Fibroblast of skin of left quadriceps (primary cell): ENCODE measurements at places on chromosomes 16 and 17.

- DNase-seq = no peak
Observed at GRCh38 chr16:2829501-2830354, at the start of gene ZG16B. Gene ZG16B (plus strand): TSS chr16:2830303. CDS start chr16:2830442, 139 bp downstream.

GRCh38 chr17:49565948-49566491 is 9.7 kb upstream of the NXPH3 start:
- DNase-seq = no peak

- DNase-seq = no peak
Observed at GRCh38 chr17:42045719-42046118, 4.7 kb downstream of the C17orf113 start.

DNA sequence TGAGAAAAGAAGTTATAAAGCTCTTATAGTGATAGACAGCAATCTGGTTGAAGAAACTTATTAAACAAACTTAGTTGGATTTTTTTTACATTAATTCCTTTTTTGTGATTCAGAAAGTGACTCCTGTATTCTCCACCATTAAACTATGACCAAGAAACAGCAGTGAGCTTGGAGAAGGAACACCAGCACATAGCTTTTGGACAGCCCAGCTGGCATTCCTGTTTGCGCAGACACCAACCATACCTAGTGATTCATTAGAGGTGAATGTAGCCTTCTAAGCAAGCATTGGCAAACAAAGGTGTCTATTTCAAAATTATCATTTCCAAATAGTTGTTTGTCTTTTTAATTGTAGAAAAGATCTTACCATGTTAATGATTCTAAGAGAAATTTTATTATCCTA is 94.4 kb downstream of the STXBP4 start:
- DNase-seq = no peak

DNA sequence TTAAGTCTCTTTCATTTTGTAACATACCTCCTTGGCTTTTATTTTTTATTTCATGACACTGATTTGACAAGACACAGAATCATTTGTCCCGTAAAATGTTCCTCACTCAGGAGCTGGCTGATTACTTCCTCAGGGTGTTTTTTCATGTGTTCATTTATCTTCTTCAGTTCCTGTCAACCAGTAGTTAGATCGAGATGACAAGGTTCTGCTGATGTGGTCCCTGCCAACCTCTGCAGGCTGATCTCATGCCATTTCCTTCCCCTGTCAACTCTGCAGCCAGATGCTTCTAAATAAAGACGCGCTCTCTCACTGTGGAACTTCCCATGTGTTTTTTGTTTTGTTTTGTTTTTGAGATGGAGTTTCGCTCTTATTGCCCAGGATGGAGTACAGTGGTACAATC is 8.1 kb upstream of the CXCL16 start:
- no peak for DNase-seq

DNA sequence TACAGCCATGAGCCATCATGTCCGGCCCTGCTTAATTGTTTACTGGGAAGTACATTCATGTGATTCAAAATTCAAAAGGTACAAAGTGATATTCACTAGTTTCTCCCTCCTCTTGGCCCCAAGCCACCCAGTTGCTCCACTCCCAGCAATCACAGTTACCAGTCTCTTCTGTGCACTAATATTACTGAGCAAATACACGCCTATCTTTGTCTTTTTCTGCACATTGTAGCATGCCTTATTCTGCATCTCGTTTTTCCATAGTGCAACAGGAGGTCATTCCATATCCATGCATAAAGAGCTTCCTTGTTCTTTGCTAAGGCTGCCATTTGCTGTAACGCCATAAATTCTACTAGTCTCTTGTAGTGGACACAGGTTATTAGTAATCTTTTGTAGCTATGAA is 2.2 kb upstream of the ALOX15 start:
- DNase-seq = no peak

- DNase-seq = no peak
Observed at GRCh38 chr17:8822401-8823035, 23.4 kb upstream of the MFSD6L start.

- no peak for DNase-seq
Observed at GRCh38 chr17:45873728-45874127, 20.6 kb upstream of the MAPT start.

GRCh38 chr16:74092336-74092735 is 204.3 kb upstream of the PSMD7 start:
- DNase-seq = no peak

DNA sequence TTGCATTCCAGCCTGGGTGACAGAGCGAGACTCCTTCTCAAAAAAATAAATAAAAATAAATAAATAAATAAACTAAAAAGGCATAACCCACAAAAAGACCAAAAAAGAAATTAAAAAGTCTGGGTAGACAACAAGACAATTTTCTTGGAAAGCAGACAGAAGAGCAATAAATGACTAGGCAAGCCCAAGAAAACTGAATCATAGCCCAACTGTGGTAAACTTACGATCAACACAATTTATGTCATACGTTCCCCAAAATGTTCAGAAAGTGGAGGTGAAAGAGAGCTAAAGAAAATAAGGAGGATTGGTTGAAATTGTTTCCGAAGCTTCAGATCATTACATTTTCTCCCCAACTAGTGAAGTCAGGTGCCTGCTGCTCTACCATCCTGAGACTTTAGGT is 31.3 kb upstream of the C17orf78 start:
- DNase-seq = no peak

GRCh38 chr16:58212824-58213655 is 15.1 kb upstream of the CSNK2A2 start:
- no peak for DNase-seq

GRCh38 chr17:77420804-77421629 is 280.2 kb downstream of the SEC14L1 start:
- DNase-seq = peak; percentile 88

DNA sequence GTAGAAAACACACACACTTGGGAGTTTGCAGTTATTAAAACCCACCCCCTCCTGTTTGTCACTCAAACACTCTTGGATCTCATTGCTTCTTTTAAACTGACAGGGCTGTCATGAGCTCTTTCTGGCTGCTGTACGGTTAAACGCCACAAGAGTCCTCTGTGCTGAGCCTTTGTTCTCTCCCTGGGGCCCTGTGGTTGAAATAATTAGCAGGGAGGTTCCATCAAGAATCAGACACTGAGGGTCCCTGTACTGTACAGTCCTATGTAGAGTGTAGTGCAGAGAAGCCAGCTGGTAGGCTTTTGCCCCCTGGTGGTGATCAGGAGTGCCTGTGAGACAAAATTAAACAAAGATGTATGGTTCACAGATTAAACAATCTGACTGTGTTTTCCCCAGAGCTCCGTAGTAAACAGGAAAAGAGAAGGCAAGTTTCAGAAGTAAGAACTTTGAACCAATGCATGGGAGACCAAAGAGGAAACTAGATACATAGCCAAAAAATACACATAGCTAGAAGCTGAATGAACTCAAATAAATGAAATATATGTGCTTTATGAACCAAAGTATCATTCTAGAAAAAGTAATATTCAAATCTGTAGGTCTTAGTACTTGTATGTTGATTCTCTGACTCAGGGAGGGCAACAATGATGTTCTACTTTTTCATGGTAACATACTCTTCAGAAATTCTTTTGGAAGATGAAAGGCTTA is 1.4 kb upstream of the SSH2 start:
- DNase-seq = peak; percentile 65

DNA sequence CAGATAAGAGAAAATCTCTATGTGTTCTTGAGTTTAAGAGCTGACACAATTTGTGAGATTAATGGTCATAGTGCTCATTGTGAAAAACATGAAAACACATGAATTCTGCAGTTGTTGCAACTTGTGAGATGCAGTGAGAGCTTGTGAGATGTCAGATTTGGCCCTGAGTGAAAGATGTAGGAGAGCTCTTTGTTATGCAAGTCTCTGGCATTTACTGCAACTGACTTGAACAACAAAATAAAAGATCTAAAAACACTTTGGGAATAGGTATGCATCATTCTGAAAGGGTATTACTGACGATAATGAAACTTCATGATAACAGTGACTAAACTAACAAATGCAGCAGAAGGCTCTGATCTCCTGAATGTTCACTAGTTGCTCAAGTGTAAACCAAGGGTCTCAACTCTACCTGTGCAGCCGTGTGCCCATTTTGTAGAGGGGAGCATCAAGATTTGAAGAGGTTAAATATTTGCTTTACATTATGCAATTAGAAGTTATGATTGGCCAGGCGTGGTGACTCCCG is 50.8 kb upstream of the SMIM36 start:
- DNase-seq = no peak

GRCh38 chr17:57732062-57732461 is 13.0 kb downstream of the CCDC182 start:
- DNase-seq = no peak

DNA sequence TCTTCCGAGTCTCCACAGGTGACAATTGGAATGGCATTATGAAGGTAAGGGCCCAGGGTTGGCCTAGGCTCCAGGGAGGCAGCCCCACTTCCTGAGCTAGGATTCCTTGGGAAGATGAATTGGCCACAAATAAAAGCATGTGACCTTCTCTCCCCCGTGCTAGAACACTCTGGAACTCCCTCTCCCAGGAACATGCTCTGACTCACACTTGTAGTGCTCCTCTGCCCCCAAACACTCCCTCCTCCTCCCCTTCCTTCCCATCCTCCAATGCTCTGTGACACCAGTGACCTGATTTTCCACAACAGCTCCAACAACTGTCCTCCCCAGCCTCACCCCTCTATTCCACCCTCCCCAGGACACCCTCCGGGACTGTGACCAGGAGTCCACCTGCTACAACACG is 16.4 kb upstream of the ABCC3 start:
- DNase-seq = no peak

DNA sequence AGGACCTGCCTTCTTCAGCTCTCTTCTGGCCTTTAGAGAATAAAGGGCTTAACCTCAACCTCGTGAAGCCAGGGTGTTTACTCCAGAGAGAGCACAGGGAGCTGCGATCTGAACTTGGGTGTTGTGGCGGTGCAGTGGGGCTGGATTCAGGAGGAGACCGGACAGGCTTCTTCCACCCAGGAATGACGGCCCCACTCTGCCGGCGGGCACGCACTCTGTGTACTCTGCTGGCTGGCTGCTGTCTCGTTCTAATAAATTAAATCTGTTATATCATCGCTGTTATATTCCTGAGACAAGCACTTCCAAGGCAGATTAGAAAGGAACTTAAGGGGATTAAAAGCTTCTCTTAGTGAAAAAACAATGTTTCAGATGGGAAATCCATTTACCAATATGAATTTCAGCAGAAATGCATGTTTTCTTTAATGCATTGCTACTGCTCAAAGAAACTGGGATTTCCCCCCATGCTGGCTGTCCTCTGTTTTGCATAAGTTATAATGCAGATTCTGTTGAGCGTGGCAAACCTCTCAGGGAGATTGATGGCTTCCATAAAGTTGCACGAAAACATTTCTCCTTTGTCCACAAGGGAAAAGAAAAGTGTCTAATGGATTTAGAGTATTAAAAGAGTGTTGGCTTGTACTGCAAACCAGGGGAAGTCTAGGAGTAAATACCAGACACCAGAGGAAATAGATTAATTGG is 168.6 kb upstream of the IRX3 start:
- no peak for DNase-seq

- DNase-seq = no peak
Observed at GRCh38 chr17:79739148-79740062, 8.7 kb downstream of the ENPP7 start.

DNA sequence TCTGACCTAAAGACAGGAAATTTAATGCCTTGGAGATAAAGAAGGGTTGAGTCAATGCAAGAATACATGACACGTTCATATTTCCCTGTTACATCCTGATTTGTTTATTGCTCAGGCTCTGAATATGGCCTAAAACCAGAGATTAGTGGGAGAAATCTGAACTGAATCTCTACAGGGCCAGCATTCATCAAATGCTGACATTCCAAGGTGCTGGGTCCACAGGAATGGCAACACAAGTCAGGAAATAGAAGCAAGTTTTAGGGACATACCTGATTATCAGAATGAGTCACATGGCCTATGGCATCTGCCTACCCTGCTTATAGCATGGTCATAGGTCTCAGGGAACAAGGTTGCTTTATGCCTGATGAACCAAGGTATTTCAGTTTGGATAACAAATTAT is 117.4 kb upstream of the CES5A start:
- no peak for DNase-seq

GRCh38 chr17:81659038-81659437 is 2.7 kb upstream of the PDE6G start:
- DNase-seq = no peak

- DNase-seq = no peak
Observed at GRCh38 chr17:8189041-8189710, 804 bp downstream of the BORCS6 start.
